ENCODE measurements at places on chromosomes 5 and 9.
A peak's percentile ranks its signal among the peaks of the same experiment; 100 is the strongest.

GRCh38 chr9:98962181-98962560, 18.5 kb downstream of the COL15A1 start:
- DNase-seq = no peak

DNA sequence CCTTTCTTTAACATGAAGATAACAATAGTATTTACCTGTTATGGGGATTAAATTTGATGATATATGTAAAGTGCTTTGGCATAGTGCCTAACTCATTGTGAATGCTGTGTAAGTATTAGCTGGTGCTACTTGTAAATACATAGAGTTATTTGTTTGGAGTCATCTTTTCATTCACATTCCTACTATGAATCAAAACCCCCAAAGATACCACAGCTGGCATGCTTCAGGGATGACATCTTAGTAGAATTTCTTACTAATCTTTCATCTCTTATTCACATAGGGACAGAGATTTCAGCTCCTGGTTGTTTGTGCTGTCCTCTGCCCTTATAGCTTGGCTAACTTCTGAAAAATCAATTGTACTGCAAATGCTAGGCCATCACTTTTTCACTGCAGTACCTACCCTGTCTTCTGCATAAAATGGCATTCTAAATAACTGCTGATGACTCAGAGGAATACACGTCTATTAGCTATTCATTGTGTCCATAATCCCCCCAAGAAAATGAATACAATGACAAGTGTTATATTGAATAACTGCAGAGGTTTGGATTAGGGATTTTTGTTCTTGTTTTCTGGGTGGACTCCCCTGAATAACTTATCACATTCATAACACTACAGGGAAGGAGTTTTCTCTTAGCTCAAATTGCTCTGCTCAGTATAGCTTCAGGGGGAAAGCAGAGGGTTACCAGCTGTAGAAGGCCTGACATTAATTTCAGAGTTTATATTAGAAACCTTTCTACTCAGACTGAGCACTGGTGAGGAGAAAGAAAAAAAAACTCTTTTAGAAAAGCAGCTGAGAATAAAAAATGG, 192.2 kb upstream of the C9orf72 start:
- no peak for DNase-seq

DNA sequence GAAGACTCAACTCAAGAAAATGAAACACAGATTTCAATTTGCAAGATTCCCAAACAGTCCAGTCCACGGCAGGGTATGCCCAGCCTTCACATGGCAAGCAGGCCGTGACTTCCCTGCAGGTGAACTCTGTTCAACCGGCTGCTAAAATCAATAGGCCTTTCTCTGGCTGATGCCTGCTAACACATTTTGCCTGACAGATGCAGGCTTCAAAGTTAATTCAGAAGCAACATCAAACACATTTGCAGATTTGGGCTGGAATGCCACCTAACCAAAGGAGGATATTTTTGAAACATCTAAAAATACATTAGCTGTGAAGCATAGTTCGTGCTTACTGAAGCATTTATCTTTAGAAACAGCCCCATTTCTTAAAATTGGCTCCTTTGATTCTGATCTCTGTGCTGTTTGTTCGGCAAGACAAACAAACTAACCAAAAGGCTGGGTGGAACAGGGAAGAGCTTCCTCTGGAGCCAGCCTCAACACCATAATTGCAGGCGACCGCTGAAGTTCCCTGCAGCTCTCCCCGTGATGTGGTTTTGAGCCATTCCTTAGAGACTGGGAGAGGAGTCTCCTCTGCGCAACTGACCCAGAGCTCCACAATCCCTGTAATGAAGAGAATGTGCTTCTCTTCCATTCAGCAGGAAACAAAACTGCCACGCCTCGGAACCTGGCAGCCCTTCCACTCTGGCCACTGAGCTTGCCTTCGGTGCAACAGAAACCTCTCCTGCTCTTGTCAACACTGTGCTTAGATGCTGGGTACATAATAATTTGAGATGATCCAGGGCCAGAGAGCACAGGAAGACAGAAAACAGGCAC, 126.5 kb downstream of the MYO10 start:
- DNase-seq = no peak

GRCh38 chr5:141778206-141778605, 96.2 kb upstream of the ARAP3 start:
- peak; percentile 82 for DNase-seq

- no peak for DNase-seq
These were observed 149.9 kb upstream of the HMHB1 start for GRCh38 chr5:143662020-143662419.

- DNase-seq = no peak
These were observed 113.8 kb downstream of the ERCC6L2 start for GRCh38 chr9:95989297-95989696.

DNA sequence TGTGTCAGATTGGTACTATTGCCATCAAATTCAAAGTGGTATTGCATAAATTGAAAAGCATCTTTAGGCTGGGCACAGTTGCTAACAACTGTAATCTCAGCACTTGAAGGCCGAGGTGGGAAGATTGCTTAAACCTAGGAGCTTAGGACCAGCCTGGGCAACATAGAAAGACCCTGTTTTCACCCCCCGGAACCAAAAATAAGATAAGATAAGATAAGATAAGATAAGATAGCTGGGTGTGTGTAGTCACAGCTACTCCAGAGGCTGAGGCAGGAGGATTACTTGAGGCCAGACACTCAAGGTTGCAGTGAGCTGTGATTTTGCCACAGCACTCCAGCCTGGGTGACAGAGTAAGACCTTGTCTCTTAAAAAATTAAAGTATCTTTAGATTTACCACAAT, 297.9 kb upstream of the SEMA6A start:
- no peak for DNase-seq

- no peak for DNase-seq
These were observed 20.0 kb upstream of the TEK start for GRCh38 chr9:27088981-27089380.

DNA sequence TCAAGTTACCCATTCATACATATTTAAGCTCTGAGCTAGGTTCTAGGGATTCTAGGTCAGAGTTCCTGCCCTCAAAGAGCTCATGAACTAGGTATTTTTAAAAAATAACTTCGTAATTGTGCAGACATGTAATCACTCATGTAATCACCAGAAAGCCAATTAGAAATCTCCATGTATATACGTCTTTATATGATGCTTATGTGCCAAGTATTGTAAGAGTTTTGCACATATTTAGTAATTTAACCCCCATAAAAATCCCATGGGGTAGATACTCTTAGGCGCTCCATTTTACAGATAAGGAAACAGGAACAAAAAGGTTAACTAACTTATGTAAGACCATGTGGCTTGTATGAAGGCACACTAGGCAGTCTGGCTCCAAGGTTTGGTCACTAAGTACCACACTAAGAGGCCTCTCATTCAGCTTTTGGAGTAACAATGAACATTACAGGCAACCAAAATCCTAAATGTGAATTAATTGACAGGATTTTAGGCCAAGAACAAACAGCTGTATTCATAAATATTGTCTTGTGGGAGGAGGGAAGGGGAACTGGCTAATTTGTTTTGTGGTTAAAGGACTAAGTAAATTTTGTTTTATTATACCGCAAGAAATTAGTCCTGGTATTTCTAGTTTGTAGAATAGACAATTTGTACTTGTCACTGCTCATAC, 1.7 kb upstream of the OTULINL start:
- DNase-seq = no peak

DNA sequence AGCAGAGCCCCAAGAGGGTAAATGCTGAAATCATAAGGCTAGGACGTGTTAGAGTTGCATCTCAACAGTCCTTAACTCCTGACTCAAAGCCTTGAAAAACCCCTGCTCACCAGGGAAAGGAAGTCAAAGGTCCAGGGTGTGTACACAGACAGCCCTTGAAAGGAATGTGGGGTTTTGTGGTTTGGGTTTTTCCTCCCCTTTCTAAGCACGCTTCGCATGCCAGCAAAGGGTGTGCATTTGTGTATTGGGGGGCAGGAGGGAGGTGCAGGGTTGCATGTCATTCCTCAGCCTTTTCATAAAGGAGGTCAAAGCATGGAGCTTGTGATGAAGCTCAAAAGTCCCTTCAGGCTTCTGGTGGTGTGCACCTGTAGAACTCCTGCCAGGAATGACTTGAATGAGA, 17.3 kb upstream of the XPA start:
- DNase-seq = no peak

- DNase-seq = no peak
These were observed 2393.0 kb upstream of the C9orf72 start for GRCh38 chr9:29966247-29966646.

DNA sequence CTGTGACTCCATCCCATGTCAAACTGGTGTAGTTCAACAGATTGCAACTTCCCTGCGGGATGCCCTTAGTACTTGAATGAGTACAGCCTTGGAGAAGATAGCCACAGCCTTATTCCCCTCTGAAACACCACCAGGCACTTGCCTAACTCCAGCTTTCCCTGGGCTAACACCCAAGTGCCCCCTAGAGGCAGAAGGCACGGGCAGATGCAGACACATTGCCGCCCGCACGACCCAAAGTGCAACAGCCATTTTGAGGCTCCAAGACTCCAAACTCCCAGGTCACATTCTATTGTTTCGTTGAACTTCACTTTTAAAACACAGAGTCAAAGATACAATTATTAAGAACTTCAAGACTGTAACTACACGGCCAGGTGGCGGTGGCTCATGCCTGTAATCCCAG, 163.6 kb upstream of the CDH6 start:
- DNase-seq = no peak

DNA sequence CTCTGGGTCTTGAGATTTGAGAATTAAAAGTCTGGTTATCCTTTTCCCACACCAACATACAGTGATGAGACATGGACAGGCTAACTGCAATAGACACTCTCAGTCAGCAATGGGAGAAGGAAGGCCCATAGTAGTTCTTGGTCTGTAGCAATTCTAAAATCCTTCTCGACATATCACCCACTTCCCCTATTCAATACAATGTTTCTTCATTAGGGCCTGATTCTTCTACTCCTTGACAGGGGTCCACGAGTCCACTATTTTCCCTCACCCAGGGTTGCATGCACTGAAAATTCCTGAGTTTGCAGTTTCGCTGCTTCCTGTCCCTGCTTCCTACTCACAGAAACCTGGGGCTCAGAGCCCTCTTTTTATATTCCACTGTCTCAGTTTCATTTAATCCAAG, 402.8 kb downstream of the MAT2B start:
- DNase-seq = no peak

- no peak for DNase-seq
These were observed 48.9 kb downstream of the ERMP1 start for GRCh38 chr9:5783982-5784381.

DNA sequence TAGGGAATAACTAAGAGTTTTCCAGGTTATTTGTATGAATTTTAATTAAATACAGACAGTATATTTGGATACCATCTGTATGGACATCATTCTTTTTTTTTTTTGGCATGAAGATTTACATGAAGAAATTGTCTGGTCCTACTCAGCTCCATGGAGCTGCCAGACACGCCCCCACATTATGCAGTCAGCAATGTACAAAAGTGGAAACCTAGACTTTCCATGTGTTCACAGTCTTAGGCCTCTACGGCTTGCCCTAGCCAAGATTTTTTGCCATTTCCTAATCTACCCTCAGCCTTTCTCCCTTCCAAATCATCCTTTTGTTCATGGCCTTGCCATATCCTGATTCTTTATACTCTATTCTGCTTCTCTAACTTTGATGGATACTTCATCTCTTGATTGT, 207.1 kb downstream of the SGCD start:
- DNase-seq = no peak

GRCh38 chr5:180718810-180719453, 20.9 kb downstream of the OR2Y1 start:
- DNase-seq = no peak

GRCh38 chr5:17024686-17025180, 88.6 kb upstream of the MYO10 start:
- no peak for DNase-seq

- no peak for DNase-seq
These were observed 9.2 kb upstream of the TAF1L start for GRCh38 chr9:32644698-32645097.

GRCh38 chr9:107175041-107175440, 108.0 kb upstream of the RAD23B start:
- DNase-seq = no peak

GRCh38 chr5:153534102-153534501, 43.6 kb downstream of the GRIA1 start:
- no peak for DNase-seq

GRCh38 chr5:128144491-128144890, 60.9 kb downstream of the SLC12A2 start:
- DNase-seq = no peak

GRCh38 chr5:137994556-137994955, 38.3 kb downstream of the FAM13B start:
- no peak for DNase-seq

DNA sequence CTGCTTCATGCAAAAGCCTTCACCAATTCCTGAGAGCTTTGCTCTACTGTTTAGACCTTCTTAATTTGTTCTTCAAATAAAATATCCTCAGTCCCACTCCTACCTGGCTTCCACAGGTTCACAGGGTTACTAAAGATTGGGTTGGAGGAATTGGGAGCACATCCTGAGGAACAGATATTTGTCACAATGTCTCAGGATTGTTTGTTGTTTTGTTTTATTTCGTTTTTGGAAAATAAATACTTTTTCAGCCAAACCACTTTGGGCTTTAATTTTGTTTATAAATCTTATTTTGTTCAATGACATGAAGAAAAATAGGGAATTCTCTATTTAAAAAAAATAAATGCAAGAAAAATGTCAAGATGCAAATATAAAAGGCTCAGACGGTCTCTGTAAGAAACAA, 249.0 kb downstream of the MEF2C start:
- DNase-seq = no peak

DNA sequence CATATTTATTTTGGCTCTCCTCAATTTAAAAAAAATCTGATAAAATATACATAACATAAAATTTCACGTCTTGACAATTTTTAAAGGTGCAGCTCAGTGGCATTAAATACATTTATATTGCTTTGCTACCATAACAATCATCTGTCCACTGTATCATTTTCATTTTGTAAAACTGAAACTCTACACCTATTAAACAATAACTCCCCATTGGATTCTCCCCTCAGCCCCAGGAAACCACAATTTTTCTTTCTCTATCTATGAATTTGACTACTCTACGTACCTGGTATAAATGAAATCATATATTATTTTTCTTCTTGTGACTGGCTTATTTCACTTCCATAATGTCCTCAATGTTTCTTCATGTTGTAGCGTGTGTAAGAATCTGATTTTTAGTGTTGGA, 563.5 kb downstream of the PRR16 start:
- DNase-seq = no peak

DNA sequence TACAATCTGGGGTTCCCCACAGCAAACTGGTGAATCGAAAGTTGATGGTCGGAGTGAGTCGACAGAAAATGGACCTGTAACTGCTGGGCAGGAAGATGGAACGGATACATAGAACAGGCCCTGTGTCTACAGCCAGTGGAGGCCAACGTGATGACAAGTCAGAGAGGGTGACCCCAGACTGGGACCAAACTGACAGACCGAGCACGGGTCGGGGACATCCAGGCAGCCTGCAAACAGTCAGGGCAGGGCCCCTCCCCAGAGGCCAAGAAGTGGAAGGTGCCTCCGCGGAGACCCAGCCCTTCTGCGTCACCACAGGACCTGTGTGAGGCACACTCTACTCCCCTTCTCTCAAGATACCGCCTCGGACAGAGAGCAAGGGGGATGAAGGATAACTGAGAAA, 25.1 kb upstream of the FANCC start:
- no peak for DNase-seq

Measured in kidney (tissue), 22 donors.